ENCODE measurements at places on chromosomes 5 and 9.

DNA sequence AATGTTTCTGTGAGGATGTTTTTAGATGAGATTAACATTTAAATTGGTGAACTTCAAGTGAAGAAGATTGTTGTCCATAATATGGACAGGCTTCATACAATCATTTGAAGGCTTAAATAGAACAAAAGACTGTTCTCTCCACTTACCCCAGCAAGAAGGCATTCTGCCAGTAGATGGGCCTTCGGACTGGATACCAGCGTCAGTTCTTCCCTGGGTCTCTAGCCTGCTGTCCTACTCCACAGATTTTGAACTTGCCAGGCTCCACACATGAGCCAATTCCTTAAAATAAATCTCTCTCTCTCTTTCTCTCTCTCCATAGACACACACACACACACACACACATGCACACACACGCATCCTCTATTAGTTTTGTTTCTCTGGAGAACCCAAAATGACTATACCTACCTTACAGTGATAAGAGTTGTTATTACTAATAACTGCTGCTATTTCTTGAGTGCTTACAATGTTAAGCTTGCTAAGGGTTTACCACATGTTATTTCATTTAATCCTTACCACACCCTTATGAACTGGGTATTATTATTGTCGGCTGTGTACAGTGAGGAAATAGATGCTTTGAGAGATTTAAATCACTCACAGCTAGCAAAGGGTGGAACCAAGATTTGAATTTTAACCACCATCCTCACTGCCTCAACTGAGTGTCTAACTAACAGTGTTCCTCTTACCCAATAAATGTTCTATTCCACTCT is 19.8 kb upstream of the IQGAP2 start:
- DNase-seq: no peak

- DNase-seq: no peak
Observed at GRCh38 chr9:127104581-127105311, 17.7 kb downstream of the ANGPTL2 start.

DNA sequence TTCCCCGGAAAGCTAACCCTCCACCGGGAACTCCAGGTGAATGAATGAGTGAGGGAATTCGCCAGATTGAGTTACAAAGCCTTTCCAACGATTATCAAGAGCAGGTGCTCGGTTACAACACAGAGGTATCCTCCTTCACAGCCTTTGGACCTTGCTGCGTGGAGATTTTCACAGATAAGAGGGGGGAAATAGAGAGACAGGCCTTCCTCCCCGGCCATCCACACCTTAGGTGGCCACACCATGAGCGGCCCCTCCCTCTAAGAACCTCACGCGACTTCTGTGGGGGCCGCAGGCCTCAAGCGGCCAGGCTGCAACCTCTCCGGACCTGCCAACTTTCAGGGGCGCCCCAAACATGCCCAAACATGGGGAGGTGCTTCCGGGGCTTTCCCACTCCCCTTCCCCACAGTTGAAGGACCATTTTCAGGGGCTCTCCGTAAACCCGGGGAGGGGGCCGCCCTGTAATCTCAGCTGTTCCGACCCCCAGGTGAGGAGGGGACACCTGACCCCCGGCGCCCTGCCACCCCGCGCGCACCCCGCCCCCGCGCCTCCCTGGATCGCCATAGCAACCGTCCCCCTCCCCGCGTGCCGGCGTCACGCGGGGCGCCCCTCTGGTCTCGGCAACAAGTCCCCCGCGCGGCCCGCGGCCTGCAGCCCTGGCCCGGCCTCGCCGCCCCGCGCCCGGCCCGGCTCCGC is 603 bp downstream of the DENND1A start:
- DNase-seq: no peak

- DNase-seq: no peak
Observed at GRCh38 chr5:76521240-76521758, 101.9 kb downstream of the F2RL2 start.

DNA sequence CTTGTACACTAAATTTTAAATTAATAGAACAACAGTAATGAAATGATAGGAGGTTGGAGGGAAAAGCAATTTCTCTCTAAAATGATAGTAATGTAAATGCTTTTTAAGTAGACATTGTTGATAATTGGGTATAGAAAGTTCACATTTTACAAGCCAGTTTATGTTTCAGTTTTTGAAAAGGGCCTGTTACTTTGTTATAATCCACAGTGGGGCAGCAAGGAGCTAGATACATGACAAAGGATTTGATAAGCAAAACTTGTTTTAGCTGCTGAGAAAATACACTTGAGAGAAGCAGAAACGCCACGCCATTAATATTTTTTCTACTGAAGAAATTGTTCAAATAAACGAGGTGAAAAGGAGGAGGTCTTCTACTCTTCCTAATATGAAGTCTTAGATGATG is 30.2 kb downstream of the SREK1 start:
- DNase-seq: no peak

DNA sequence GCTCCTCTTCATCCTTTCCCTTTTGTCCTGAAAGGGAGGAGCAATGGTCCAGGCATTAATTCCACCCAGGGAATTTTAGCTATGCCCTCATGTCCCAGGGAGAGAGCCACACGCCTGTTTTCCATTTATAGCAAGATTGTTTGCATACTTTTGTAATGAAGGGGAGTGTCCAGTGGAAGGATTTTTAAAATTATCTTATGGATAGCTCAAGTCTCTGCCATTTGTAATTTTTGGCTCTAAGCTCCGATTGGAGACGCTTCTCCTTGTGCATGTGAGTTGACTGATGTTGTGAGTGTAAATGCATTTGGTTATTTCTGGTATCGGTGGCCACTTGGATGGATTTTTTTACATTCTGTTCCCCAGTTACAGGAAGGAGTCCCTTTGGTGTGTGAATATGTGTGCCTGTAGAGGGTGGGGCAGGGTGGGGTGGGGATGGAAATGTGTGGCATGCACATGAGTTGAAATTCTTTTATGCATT is 7.2 kb upstream of the RPL26L1 start:
- no peak for DNase-seq

GRCh38 chr9:137461663-137462395 is 2.7 kb upstream of the NSMF start:
- no peak for DNase-seq

GRCh38 chr9:91820126-91820750 is 129.8 kb downstream of the ROR2 start:
- no peak for DNase-seq

DNA sequence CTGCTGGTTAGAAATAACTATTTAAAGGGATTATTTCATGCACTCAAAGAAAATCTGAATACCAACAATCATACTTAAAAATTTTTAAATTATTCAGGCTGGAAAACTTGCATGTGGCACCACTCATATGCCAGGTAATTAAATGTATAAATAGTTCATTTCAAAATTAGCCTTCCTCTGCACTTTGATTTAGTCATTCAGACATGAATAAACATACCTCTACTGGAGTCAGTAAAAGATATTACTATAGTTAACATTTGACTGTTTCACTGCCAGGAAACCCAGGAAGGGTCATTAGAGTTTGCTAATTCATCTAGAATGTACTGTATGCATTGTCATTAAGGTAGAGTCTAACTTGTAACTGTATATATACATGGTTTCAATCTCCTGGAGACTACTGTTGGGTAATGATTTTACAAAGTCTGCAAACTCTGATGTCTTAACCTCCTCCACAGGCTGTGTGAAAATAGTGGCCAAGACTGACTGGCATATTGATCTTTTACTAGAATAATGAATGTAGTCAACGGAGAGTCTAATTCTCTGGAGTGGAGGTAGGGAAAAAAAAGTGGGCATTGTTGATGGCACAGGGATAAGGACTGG is 43.7 kb downstream of the TEX10 start:
- no peak for DNase-seq

DNA sequence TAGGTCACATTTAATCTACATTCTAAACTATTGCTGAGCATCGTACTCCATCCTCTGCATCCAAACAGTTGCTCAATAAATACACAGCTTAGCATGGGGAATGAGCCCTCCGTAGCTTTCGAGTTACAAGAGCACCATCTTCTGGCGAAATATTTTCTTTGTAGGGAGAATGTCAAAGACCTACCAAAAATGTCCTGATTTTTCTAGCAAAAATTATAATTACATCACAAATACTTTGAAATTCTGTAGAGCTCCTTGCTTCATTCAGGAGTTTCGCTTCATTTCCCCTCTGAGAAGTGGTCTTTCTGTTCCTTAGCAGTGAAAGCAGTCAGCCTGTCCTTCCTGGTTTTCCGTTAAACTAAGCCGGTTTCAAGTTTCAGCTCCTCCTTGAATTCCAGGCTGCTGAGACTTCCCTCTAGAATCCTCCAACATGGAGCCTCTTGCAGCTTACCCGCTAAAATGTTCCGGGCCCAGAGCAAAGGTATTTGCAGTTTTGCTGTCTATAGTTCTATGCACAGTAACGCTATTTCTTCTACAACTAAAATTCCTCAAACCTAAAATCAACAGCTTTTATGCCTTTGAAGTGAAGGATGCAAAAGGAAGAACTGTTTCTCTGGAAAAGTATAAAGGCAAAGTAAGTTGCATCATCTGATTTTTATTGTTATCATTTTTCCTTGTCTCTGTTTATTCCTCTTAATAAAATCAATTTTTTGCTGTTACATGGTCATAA is at the start of gene GPX8:
GPX8 (plus strand) TSS at position 409 of the 730 bp plus-strand sequence; CDS start at position 431, 22 bp downstream.
- peak; percentile 8 for DNase-seq

DNA sequence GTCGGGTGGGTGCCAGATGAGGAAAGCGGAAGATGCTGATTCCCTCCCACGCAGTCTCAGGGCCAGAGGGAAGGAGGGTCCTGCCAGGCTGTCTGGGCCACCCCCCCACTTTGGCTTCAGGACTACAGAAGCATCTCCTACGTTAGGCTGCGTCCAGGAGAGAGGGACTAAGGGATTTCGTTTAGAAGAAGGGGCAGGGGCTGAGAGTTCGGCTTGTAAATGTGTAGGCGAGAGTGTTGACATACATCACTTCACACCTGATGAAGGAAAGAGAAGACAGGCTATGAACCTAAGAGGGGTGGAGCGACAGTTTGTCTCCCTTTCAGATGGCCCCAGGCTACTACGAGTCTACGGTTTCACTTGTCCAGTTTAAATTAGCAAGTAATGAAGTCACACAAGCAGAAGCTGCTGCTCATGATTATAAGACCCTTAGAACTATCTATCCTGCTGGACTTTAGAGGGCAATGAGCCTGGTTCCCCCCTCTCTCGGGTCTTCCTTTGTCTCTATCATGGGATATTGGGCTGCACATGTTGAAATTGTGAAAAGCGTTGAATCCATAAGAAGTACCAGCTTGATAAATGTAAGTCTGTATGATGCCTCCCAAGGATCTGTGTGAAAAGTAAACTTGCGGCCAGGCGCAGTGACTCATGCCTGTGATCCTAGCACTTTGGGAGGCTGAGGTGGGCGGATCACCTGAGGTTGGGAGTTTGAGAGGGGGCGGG is 193.0 kb downstream of the AOPEP start:
- no peak for DNase-seq
